ENCODE measurements at places on chromosomes 7 and 10.
A peak's percentile ranks its signal among the peaks of the same experiment; 100 is the strongest.

DNA sequence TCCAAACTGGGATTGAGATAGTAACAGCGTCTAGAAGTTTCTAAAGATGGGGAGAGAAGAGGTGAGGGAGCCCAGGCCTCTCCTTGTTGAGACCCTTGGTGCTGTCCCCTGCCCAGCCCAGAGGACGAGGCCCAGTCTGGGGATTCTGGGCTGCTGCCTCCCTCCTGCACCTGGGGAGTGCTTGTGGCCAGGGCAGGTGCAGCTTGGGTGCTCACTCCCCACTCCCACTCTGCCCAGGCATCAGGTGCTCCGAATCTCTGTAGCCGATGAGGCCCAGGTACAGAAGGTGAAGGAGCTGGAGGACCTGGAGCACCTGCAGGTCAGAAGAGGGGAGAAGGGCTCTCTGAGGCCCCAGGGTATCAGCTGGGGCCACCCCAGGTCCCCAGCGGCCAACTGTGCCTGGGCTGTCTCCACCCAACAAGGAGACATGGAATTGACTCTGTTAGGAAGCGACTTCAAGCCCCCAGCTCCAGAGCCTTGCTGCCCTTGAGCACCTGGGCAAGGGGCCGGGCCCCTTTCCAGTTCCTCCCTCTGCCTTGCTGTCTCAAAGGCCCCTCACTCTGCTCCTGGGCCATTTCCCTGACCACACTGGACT, 664 bp downstream of the CPA1 start:
- DNase-seq = no peak

GRCh38 chr7:123724817-123725253, 24.0 kb downstream of the WASL start:
- DNase-seq = no peak

DNA sequence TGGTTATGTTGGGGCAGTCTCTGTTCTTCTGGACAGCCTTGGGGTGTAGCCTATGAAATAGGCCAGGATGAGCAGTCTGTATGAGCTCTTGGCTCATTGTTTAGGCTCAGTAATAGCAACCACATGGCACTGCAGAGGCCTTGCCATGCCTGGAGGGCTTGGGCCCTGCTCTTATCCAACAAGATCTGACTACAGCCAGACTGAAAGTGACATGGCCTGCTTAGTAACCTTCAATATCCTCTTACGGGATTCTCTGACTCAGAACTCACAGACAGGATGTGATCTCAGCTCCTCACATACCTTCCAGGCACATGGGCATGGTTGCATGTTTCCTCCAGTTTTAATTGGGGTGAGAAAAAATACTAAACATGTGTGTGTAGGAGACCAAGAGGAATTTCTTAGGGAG, 289.3 kb downstream of the PTEN start:
- DNase-seq = peak; percentile 45

GRCh38 chr10:132006966-132007365, 25.2 kb upstream of the BNIP3 start:
- no peak for DNase-seq

DNA sequence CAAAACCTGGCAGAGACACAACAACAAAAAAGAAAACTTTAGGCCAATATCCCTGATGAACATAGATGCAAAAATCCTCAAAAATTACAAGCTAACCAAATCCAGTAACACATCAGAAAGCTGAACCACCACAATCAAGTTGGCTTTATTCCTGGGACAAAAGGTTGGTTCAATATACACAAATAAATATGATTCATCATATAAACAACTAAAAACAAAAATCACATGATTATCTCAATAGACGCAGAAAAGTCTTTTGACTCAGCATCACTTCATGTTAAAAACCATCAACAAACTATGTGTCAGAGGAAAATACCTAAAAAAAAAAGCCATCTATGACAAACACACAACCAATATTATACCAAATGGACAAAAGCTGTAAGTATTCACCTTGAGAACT, 283.5 kb downstream of the THSD7A start:
- DNase-seq = no peak

DNA sequence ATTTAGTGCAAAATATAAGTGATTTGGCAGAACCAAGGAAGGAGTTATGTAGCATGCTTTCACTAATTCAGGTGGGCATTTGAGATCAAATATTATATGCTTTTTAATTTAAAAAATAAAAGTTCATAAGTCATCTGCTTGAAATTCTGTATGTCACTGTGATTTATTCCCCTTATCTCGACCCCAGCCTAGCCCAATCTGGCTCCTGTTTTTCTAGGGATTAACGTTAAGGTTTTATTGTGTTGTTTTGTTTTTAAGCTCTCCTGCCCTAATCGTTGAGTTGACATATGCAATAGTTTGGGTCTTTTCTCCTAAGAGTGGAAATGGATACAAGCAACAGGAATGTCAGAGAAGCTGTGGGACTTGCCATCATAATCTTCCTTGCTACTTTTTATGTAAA, 42.6 kb downstream of the WIPF3 start:
- no peak for DNase-seq

GRCh38 chr10:73597346-73597745, 6.2 kb upstream of the USP54 start:
- DNase-seq = no peak

Data from GM19239 (cell line).